Ascending aorta (tissue), 2 donors: ENCODE measurements at places on chromosomes 6 and 20. TPM values are rescaled to one million over a fixed set of nuclear protein-coding genes. Genes with fewer than 3 reads are reported as not detected.

DNA sequence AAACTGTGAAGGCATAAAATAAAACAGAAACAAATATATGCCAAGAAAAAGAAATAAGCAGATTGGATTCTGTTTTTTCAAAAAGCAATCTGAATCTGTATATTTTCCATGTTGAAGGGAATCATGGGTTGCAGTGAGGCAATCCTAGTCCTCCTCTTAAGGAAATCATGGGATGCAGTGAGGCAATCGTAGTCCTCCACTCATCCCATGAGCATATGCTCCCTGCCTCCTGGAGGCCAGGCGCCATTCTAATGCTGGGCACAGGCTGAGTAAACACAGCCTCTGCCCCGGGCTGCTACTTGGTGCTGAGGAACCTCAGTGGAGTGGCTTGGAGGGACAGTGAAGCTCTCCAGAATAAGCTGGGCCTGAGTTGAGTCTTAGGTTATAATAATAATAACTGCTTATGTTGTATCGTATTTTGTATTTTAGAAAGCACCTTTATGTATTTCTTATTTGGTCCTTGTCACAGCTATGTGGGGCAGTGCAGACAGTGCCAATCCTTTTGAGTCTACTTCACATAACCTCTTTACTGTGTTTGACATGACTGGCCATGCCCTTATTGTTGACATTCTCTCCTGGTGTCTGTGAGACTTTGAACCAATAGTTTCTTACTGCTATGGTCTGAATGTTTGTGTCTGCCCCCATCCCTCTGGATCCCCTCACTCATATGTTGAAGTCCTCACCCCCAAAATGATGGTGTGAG, 56.6 kb upstream of the CITED2 start:
- no peak for DNase-seq

DNA sequence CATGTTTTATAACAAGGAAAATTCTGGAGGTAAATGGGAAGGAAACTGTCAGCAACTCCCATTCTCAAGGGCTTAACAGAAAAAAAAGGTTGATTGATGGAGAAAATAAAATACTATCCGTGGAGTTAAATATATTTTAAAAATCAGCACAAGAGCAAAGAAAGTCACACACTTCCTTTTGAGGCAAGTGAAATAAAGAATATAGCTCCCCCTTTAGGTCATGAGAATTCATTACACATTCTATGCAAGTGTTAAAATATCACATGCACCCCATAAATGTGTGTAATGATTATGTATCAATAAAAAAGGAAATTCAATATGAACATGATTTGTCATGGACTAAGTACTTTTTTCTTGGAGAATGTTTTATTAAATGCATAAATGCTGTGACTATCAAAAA, 349.2 kb downstream of the TPBG start:
- no peak for DNase-seq

- no peak for DNase-seq
Measured at GRCh38 chr6:44514085-44514484, 126.6 kb downstream of the CDC5L start.

Gene RAB44
- 0.21 TPM for total RNA-seq

DNA sequence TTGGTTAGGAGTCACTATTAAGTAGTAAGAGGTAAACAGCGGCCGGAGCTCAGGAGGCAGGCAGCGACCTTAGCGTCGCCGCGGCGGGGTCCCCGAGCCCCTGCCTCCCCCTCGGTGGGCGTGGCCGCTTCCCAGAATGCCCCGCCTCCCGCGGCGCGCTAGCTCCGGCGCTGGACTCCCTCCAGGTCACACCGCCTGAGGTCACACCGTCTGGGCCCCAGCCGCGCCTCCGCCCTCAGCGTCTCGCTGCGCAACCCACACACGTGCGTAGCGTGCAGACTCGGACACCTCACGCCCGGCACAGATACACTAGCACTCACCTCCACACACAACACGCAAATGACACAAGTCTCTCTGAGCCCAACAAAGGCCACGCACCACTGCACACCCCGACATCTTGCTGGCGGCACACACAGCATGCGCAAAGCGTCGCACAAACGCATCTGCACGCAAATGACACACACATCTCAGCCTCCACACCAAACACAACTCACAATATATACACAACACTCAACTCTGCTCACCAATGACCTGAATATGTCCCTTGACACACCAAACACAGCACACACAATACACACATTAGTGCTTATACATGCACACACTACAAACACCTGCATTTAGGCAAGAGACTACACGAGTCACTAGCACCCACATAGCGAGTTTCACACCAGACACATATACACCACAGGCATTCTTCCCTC, 17.6 kb upstream of the CDKN1A start:
- no peak for DNase-seq

DNA sequence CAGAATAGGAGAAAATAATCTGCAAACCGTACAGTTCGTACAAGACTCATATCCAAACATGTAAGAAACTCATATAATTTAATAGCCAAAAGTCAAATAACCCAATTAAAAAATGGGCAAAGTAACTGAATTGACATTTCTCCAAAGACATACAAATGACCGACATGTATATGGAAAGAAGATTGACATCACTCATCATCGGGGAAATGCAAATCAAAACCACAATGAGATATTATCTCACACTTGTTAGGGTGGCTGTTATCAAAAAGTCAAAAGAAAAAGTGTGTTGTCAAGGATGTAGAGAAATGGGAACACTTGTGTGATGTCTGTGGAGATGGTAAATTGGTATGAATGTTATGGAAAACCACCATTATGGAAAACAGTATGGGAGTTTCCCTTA, 70.5 kb upstream of the STXBP5 start:
- no peak for DNase-seq

- DNase-seq, result no peak
Measured at GRCh38 chr6:159061805-159062563, 17.2 kb upstream of the TAGAP start.

GRCh38 chr20:22341508-22341907, 242.9 kb downstream of the FOXA2 start:
- no peak for DNase-seq

- DNase-seq, result peak; percentile 8
Measured at GRCh38 chr6:40634429-40634828, 47.3 kb upstream of the LRFN2 start.

- no peak for DNase-seq
Measured at GRCh38 chr6:132414761-132415160, 13.5 kb upstream of the MOXD1 start.

DNA sequence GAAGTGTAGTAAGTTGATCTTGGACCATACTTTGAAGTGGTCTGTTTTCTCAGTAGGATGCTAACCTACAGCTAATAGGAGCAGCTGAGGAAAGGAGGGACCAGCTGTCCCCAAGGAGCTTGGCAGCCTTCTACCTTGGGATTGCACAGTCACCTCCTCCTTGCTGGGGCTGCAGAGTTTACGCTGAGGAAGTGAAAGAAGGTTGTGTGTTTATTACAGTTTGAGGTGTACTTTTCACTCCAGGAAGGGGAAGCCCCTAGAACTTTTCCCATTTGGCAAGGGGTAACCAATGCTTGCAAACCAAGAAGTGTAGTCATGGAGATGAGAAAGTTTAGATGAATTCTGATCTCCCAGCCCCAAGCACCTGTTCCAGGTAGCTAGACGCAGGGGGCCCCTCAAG, 58.8 kb downstream of the BMP6 start:
- no peak for DNase-seq

DNA sequence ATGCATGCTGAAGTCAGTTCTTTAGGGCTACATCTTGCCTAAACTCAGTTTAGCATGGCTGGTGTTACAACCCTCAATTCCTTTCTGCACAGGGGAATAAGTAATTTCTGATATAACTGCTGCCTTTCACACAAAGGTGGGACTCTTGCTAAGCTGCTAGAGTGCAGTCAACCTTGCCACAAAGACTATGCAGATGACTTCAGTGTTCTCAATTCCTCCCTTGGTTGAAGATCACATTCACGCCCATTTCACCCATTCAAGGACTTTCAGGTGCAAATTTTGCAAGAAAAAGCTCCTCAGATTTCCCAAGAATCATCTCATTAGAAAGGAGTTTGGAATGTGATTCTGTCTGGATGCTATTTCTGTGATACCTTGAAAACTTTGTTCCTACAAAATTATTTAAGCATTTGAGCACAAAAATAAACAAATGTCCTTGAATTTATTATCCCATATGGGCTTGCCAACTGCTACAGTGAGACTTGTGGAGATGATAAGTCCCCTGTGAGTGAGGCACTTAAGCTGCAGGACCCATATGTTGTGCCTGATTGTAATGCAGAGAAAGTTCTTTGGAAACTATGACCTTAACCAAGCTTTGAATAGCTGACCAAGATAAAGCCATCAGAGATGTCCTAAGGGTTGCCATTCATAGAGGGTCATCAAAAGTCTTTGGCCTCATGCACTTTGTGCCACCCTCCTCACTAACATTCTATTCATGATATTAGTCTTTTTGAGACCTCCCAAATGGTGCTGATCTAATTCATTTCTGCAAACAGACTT, 111.8 kb downstream of the PLCB4 start:
- DNase-seq, result no peak

Gene LRRN4
- not detected for total RNA-seq

GRCh38 chr6:53593001-53593488, 48.1 kb upstream of the GCLC start:
- DNase-seq, result no peak
